ENCODE measurements at places on chromosomes 11 and 22. TPM values are rescaled to one million over a fixed set of nuclear protein-coding genes. Genes with fewer than 3 reads are reported as not detected.

The SPI1 gene
- total RNA-seq, result not detected

The TRIM49 gene
- not detected for total RNA-seq

The FAM227A gene
- total RNA-seq, result 1.8 TPM

The FAM181B gene
- not detected for total RNA-seq

The TOB2 gene
- 23.2 TPM for total RNA-seq

The TEX54 gene
- not detected for total RNA-seq
